G401 (cell line): ENCODE measurements at places on chromosomes 5 and 9. TPM values are rescaled to one million over a fixed set of nuclear protein-coding genes. Genes with fewer than 3 reads are reported as not detected.

The TLR4 gene
- not detected in 2 replicates for total RNA-seq

The IL7R gene
- total RNA-seq = not detected in 2 replicates

The DBH gene
- not detected in 2 replicates for total RNA-seq

The IFNB1 gene
- total RNA-seq = not detected in 2 replicates

The HTR4 gene
- not detected in 2 replicates for total RNA-seq

The ZNF462 gene
- total RNA-seq = 0.06 and 0.20 TPM in 2 replicates

The CCNB1 gene
- 361 and 396 TPM in 2 replicates for total RNA-seq

The MARCOL gene
- not detected in 2 replicates for total RNA-seq

The RETREG1 gene
- total RNA-seq = not detected in 2 replicates

The PCDHB16 gene
- 0.25 and 1.3 TPM in 2 replicates for total RNA-seq

The ANKRD31 gene
- 1.8 and 2.8 TPM in 2 replicates for total RNA-seq

The EIF4EBP3 gene
- 1.3 TPM in 1 of 2 replicates, not detected in the other for total RNA-seq

The GTF3C4 gene
- 21.2 and 24.5 TPM in 2 replicates for total RNA-seq

The PCDHGA6 gene
- total RNA-seq = 0.92 TPM in 1 of 2 replicates, not detected in the other

The FAM163B gene
- not detected in 2 replicates for total RNA-seq

The SPATA31D4 gene
- not detected in 2 replicates for total RNA-seq

The LCN15 gene
- total RNA-seq = not detected in 2 replicates

The ADAMTS12 gene
- not detected in 2 replicates for total RNA-seq

The ARL14EPL gene
- not detected in 2 replicates for total RNA-seq

The RGMB gene
- total RNA-seq = 0.49 and 1.2 TPM in 2 replicates

The AQP7 gene
- total RNA-seq = 0.17 TPM in 1 of 2 replicates, not detected in the other

The TRIM7 gene
- total RNA-seq = 3.9 and 5.1 TPM in 2 replicates

The ANKRD18A gene
- 1.5 and 1.6 TPM in 2 replicates for total RNA-seq

The C5orf22 gene
- total RNA-seq = 5.4 and 6.3 TPM in 2 replicates

The PPP3R2 gene
- not detected in 2 replicates for total RNA-seq

The PRRX2 gene
- not detected in 2 replicates for total RNA-seq

The GMCL2 gene
- 0.03 TPM in 1 of 2 replicates, not detected in the other for total RNA-seq

The ABCA1 gene
- total RNA-seq = 8.2 and 13.7 TPM in 2 replicates

The SPATA31E1 gene
- not detected in 2 replicates for total RNA-seq

The PRR7 gene
- total RNA-seq = 19.5 and 30.8 TPM in 2 replicates

The PCA3 gene
- total RNA-seq = not detected in 2 replicates

The MAMDC4 gene
- total RNA-seq = 1.9 TPM in 2 replicates

The AGTPBP1 gene
- total RNA-seq = 85.2 and 122 TPM in 2 replicates

The ADCY2 gene
- 0.03 TPM in 1 of 2 replicates, not detected in the other for total RNA-seq

The TMEM174 gene
- total RNA-seq = not detected in 2 replicates

The KCTD16 gene
- total RNA-seq = 0.18 TPM in 1 of 2 replicates, not detected in the other

The ARHGEF39 gene
- 12.3 and 12.4 TPM in 2 replicates for total RNA-seq

The NR5A1 gene
- total RNA-seq = 0.54 and 0.55 TPM in 2 replicates

The ARHGEF37 gene
- not detected in 2 replicates for total RNA-seq

The KIF12 gene
- total RNA-seq = 0.27 and 1.0 TPM in 2 replicates

The GPRIN1 gene
- 15.3 and 19.9 TPM in 2 replicates for total RNA-seq

The NEUROG1 gene
- total RNA-seq = not detected in 2 replicates

The ADAMTS16 gene
- not detected in 2 replicates for total RNA-seq
